ENCODE measurements at places on chromosomes 13 and 19.
A peak's percentile ranks its signal among the peaks of the same experiment; 100 is the strongest.

- no peak for DNase-seq
These were observed 14.9 kb upstream of the SCN1B start for GRCh38 chr19:35015270-35015953.

DNA sequence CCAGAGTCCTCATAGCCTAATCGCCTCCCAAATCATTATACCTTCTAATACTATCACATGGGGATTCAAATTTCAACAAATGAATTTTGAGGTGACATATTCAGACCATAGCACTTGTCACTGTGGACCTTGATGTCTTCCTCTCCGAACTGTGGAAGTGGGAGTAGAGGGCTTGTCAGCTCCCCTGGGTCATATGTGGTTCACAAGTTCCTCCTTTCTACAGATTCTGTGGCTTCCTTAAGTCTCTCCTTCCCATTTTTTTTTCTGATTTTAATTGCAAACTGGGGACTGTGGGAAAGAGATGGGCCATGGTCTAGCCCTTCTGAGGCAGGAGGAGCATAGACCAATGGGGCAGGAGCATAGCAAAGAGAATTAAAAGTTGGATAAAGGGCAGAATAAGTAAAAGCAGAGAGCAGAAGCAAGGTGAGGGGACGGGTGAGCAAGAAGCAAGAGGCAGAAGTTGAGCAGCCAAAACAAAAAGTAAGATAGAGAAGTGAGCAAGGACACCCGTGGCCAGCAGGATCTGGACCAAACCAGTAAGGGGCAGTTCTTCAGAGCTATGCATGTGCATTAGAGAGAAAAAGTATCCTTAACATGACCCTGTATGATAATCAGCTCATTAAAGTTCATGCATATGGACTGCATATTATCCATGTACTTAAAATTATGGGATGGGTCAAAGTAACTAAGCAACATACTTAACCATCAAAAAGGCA lies 2.6 kb upstream of the SIGLEC7 start:
- no peak for DNase-seq

DNA sequence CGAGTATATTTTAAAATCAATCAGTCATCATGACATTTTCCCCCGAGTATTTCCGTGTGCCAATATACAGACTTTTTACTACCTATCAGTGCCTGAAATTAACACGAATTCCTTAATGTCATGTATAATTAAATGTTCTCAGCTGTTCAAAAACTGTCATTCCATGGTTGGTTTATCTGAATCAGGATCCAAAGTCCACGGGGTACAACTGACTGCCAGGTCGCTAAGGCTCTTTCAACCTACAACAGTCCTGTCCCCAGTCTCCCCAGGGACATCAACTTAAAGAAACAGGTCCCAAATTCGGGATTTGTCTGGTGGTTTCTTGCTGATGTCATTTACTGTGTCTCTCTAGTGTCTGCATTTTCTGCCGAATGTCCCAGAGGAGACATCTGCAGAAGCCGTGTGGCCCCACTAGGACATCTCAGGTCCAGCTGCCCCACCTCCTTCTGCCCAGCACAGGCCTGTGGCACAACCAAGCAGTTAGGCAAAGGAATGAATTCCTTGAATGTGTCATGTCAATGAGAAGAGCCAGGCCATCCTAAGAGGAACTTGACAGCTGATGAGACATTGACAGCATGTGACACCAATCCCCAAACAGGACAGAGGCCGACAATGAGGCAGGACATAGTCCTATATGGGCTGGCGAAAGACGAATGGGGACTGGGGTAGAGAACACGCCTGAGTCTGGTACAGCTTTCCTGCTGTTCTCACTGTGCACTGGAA lies 109.5 kb downstream of the STK24 start:
- no peak for DNase-seq

DNA sequence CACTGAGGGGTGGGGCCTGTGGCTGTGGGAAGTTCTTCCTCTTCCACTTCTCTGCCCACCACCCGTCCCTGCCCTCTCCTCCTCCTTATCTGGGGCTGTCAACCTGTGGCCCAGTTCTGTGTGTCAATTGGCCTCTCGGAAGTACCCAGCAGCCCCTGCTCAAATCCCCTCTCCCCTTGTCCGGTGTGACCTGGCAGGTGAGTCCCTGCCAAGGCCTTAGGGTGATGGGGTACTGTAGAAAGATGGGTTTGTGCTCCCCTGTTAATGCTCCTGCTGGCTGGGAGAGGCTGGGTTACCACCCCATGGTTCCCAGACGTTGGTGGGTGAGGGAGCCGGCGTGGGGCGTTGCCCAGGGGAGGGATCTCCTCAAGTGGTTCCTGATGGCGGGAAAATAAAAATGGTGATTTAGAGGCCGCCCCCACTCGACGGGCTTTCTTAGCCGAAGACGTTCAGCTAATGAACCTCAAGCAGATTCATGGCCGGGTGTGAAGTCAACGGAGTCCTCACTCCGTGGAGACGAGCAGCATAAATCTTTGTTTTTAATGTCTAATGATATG lies 141.2 kb downstream of the URI1 start:
- DNase-seq = no peak

DNA sequence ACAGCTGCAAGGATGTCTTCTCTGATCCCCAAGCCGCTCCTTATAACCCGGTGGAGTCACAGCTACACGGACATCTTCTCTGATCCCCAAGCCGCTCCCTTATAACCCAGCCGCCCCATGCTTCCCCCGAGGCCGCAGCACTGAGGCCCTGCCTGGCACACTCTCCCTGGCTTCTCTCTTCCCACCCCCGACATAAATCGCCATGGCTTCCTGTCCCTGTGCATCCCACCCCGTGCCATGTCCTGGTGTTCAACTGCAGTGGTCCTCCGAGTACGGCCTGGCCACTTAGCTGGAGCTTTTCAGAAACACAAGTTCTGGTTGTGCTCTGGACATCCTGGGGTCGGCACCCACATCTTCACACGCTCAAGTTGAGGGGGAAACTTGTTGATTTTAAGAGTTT lies 60.4 kb downstream of the RASA3 start:
- no peak for DNase-seq

DNA sequence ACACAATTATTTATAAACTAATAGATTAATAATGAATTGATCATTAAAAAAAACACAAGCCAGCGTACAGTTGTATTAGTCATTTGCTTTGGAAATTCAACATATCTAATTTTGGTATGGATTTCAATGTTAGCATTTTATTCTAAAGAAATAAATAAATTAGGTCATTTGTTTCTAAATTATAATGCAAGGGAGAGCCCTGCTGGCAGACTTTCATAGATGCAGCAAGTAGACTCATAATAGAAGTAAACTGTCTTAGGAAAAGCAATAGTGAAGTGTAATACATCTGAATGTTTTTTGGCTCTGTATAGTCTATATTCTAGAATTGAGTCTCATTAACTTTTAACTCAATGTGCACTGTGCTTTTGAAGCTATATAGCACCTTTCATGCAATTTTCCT lies 982.4 kb upstream of the MIR17HG start:
- DNase-seq = peak; percentile 3

DNA sequence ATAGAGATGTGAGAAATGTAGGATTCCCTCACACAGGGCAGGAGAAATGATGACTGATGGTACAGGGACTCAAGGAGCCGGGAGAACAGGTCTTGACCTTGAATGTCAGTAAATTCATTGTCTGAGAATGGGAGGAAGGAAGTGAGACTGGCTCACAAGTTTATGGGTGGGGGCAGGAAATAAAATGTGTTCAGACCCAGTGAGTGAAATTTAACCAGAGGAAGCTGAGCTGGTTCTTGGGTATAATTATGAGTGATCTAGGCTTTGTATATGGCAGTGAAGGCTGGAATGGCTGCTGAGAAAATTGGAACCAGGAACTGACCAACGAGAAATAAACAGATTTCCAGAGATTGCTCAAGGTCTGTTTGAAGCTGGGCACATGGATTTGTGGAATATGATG lies 6.3 kb upstream of the IGSF23 start:
- DNase-seq = peak; percentile 13

GRCh38 chr13:34805347-34805746 lies 136.7 kb upstream of the NBEA start:
- peak; percentile 3 for DNase-seq

DNA sequence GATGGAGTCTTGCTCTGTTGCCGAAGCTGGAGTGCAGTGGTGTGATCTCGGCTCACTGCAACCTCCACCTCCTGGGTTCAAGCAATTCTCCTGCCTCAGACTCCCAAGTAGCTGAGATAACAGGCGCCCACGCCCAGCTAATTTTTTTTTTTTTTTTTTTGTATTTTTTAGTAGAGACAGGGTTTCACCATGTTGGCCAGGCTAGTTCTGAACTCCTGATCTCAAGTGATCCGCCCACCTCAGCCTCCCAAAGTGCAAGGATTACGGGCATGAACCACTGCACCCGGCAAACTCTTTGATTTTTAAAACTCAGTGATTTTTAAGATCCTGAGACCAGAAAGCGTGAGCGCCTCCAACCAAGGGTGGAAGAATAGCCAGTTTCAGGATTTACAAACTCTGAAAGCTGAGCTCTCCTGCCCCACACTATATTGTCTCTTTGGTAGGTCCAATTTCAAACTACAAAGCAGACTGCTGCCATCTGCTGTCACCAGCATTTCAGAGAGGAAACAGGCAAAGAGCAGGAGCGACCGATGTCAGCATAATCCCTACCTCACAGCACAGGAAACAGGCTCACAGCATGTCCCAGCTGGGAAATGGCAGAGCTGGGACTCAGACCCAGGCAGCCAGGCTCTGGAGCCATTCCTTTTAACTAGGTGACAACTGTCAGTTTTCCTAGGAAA lies 9.2 kb downstream of the NOSIP start:
- DNase-seq = peak; percentile 18
